ENCODE measurements at places on chromosomes 1 and 21.

GRCh38 chr1:178664278-178664677, 60.8 kb upstream of the RALGPS2 start:
- DNase-seq, result no peak

GRCh38 chr21:43209575-43210453, 41.0 kb downstream of the CRYAA start:
- DNase-seq, result peak; percentile 41

GRCh38 chr21:40714536-40714935, 132.4 kb downstream of the DSCAM start:
- no peak for DNase-seq

GRCh38 chr1:189939967-189940366, 537.7 kb downstream of the BRINP3 start:
- DNase-seq, result no peak

DNA sequence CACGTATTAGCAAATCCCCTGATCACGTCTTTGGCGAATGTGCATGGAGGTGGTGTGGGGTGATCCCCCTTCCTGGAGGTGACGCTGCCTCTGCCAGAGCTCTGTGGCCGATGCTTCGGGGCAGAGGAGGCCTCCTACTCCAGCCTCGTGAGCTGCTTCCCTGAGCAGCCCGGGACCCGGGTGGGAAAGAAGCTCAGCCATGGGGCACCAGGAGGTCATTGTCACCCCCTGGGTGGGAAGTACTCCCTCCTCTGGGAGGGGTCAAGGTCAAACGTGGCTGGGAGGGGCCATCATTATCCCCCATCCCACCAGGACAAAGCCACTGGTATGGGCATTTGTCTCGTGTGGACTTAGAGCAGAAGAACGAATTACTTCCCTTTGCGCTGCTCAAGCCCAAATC, 40.7 kb downstream of the KCNAB2 start:
- DNase-seq, result no peak

DNA sequence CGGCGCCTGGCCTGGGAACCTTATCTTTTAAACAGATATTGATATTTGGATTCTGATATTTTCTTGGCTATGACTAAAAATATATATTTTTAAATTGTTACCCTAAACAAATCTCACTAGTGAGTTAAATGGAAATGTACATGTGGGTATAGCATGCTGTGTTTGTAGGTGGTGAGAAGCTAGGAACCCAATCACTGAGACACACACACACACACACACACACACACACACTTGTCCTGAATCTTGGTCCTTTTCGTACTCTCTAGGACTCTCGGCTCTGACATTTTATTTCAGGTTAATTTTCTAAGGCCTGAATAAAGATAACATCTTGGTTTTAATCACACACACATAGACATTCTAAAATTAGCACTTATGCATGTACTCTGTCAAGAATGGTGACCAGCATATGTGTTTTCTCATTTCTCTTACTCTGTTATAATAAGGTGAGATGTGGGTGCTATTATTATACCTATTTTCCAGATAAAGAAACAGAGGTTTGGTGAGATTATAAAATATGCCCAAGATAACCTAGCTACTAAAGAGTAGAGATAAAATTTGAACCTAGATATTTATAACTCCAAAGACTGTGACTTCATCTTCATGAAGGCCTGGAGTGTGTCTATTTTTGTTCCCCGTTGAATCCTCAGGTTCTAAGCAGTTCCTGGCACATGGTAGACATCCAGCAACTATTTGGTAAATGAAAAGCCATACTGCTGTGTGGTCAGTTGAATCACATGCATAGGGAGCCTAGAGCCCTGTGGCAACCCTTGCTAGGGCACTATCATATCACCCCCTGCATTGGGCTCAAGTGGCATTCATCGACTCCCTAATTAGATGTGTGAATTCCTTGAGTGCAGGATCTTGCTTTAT, 85.0 kb upstream of the RAB3GAP2 start:
- DNase-seq, result no peak

- no peak for DNase-seq
These were observed 49.4 kb upstream of the BOLA1 start for GRCh38 chr1:149849947-149850360.

DNA sequence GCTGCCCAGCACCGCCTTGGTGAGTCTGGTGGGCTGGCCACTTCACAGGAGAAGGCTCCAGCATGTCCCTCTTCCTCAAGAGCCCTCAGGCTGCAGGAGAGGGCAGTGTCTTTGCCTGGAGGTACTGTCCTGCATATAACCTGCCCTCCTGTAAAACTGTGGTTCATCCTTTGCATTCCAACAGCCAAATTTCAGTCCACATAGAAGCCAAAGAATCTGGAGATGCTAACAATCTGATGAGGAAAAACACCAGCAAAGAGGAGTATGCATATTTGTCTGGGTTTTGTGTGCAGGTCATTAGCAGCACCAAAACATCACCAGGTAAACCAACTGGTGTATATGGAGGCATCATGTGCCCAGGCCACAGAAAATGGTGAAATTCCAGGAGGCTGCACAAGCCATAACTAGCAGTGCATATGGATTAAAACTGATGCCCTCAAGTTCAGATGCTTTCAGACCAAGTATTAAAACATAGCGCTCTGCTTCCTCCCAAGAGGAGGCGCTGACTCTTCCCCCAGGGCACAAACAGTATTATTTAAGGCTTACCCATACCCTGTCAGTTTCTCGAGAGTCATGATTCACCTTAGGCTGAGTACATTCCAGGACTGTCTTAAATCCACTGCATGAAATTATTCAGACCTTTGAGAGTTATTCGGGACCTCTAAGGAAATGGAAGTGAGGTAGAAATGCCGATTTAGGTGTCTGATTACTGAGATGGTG, 150.5 kb upstream of the COA6 start:
- no peak for DNase-seq

GRCh38 chr1:45299981-45300668, 26.6 kb upstream of the HPDL start:
- peak; percentile 65 for DNase-seq

DNA sequence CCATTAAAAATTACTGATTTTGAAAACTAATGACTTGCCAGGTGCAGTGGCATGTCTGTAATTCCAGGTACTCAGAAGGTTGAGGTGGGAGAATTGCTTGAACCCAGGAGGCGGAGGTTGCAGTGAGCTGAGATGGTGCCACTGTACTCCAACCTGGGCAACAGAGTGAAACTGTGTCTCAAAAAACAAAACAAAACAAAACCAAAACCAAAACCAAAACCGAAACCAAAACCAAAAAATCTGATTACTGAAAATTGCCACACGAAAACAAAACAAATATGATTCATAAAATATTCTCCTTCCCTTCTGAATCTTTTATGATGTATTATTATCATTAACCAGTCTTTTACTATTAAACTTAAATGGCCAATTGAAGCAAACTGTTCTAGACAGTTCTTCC, 74.1 kb downstream of the SERINC2 start:
- DNase-seq, result no peak

- DNase-seq, result no peak
These were observed 39.6 kb upstream of the C21orf91 start for GRCh38 chr21:17858747-17859146.

- no peak for DNase-seq
These were observed 130.1 kb upstream of the ERG start for GRCh38 chr21:38628349-38628748.

DNA sequence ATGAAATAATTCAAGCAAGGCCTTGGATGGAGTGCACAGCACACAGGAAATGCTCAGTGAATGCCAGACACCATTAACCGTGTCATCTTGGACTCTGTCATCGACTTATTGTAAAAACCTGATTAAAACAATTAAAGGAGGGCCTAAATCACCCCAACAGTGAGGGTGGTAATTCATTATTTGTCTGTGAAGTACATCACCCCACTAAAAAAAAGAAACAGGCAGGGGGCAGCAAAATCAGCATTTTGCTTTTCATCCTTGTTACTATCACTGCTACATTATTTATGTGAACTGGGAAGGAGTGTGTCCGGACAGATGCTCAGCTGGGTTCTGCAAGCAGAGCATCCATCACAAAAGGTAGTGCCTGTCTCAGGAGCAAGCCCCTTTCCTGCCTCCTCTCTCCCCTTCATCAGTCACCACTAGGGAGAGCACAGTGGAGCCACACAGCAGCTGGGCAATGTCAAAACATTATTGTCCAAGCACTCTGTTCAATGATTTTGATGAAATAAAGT, 98.5 kb downstream of the RERE start:
- no peak for DNase-seq

- DNase-seq, result no peak
These were observed 34.5 kb downstream of the AADACL4 start for GRCh38 chr1:12678350-12678749.

- DNase-seq, result no peak
These were observed 29.8 kb upstream of the RC3H1 start for GRCh38 chr1:174051956-174052355.

- DNase-seq, result no peak
These were observed 9.2 kb downstream of the TP53BP2 start for GRCh38 chr1:223836586-223836985.

DNA sequence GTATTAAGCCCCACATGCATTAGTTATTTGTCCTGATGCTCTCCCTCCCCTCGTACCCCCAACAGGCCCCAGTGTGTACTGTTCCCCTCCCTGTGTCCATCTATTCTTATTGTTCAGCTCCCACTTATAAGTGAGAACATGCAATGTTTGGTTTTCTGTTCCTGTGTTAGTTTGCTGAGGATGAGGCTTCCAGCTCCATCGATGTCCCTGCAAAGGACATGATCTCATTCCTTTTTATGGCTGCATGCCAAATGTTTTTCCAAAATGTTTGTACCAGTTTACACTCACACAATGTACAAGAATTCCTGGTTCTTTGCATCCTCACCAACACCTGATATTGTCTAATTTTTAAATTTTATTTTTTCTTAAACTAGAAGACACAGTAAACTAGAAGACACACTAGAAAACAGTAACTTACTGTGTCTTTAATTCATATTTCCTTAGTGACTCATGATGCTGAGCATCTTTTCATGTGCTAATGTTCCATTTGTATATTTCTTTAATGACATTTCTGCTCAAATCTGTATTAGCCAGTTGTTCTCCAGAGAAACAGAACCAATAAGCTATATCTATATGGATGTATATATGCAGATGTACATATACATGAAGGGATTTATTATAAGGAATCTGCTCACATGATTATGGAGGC, 19.4 kb upstream of the USP1 start:
- DNase-seq, result no peak

GRCh38 chr1:58573705-58574591, 3.1 kb downstream of the TACSTD2 start:
- no peak for DNase-seq

GRCh38 chr1:50422675-50422945, 633 bp downstream of the DMRTA2 start:
- no peak for DNase-seq

GRCh38 chr1:218557731-218558130, 212.6 kb downstream of the TGFB2 start:
- DNase-seq, result no peak

- DNase-seq, result no peak
These were observed 13.8 kb downstream of the DSCAM start for GRCh38 chr21:40833184-40833583.

- DNase-seq, result no peak
These were observed 228.3 kb upstream of the DEPDC1 start for GRCh38 chr1:68725001-68725752.

GRCh38 chr1:63023171-63023570, 239.2 kb downstream of the ATG4C start:
- DNase-seq, result no peak

DNA sequence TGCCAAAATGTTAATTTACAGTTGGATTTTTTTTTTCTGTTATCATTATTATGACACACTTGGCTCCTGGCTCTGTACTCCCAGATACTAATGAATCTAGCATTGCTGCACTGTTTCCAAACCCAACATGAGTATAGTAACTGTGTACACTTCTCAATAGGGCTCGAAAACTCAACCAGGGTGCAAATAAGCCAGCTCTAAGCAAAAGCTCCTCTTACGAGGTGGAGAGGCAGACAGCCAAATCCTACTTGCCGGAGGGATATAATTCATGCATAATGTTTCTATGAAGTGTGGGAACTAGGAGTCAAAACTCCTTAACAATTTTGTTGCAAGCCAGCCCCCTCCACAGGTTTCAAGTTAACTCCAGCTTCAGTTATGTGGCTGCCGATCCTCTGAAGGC, 510.4 kb upstream of the ZP4 start:
- no peak for DNase-seq

DNA sequence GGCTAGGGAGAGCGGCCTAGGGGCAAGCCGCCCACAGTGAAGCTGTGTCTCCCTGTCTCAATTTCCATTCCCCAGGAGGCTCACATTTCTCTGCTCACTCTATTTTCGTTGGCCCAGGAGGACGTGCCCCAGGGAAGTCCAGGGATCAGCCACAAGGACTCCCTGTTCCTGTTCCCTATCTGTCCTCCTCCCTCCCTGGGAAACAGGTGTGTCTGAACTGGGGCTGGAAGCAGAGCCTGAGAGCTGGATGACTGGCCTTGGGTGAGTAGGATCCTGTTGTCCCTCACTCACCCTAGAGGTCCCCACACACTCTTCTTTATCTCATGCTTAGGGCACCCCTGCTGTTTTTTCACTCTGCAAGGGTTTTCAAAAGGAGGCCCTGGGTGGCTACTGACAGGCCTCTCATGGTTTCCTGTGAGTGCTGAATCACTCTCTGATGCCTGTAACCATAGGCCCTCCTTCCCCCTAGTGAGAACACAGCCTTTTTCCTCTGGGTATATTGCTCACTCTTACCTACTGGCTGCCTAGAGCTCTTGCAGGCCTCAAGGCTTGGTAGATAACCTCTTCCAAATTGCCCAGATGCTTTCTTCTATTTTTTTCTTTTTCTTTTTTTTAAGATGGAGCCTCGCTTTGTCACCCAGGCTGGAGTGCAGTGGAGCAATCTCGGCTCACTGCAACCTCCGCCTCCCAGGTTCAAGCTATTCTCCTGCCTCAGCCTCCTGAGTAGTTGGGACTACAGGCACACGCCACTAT, 3.3 kb upstream of the UTP11 start:
- DNase-seq, result peak; percentile 48

GRCh38 chr1:71687376-71687775, 595.0 kb downstream of the NEGR1 start:
- DNase-seq, result no peak

DNA sequence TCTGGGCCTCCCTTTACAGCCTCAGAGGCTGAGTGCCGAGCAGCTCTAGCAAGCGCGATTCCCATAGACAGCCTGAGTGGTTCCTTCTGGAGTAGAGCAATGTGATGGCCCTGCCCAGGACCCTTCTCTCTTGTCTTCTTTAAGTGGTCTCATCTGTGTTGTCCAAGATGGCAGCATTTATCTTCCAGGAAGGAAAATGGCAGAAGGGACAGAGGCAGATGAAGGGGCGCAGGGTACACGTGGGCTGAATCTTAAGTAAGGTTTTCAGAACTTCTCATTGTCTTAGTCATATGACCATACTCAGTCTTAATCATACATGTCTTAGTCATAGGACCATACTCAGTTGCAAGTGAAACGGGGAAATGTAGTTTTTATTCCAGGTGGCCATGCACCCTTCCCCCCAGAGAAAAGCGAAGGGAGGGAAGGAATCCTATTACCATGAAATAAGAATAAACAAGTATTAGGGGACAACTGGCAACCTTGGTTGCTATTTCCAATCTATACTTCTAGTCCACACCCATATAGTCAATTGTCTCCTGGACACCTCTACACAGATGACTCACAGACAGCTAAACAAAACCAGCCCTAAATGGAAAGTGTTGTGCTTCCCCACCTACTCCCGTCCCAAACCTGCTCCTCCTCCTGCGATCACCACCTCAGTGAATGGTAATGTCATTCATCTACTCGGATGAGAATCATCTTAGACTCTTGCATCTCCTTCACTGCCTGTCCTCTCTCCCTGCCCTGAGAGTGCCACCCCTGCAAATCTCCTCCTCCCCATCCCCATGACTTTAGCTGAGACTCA, 13.3 kb downstream of the OVAAL start:
- no peak for DNase-seq

Data from ecto neural progenitor cell (in vitro differentiated cells).